HFF-Myc (cell line): ENCODE measurements at places on chromosomes 2 and 18.

DNA sequence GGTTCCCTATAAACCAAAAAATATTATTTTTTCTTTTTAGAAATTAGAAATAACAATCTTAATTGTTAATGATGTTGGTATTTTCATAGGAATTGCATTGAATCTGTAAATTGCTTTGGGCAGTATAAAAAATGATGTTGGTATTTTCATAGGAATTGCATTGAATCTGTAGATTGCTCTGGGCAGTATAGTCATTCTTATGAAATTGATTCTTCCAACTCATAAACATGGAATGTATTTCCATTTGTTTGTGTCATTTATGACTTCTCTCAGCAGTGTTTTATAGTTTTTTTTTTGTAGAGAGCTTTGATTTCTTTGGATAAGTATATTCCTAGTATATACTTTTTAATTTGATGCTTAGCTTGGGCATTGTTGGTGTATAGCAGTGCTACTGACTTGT lies 82.0 kb upstream of the NT5C1B start:
- no peak for DNase-seq

- DNase-seq = no peak
These were observed 63.7 kb upstream of the UXS1 start for GRCh38 chr2:106257830-106258229.

- DNase-seq = no peak
These were observed 17.9 kb downstream of the CDH2 start for GRCh38 chr18:28159055-28159454.

DNA sequence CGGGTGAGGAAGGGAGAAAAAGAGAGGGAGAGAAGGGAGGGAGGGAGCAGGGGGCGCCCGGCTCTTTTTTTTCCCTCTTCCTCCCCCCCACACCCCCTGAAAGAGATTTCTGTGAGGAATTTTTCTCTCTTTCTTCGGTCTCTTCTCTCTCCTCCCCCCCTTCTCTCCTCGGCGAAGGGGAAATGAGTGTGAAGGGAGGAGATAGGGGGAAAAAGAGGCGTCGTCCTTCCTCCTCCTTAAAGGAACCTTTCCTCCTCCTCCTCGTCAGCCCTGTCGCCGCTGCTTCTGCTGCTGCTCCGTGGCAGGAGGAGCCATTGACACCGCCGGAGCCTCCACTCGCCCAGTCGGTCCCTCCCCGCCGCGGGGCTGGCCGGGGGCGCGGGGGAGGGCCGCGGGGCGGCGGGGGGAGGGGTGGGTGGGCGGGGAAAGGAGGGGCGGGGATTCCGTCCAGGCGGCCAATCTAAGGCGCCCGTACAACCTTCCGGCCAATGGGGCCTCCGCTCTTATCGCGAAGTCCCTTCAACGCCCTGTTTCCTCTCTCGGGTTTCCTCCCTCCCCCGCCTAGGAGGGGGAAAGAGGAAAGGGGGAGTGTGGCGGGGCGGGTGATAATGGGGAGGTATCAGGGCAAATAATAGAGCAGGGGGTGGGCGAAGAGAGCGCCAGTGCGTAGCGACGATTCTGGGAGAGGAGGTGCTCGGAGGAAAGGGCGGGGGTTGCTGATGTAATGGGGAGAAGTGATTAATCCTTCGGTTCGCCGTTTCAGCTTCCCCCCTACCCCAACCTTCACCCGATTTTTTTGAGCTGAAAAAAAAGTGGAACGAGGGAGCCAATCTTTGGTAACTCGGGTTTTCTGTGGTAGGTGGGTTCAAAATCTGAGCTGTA lies at the start of gene FBXO11:
Gene FBXO11, minus strand, starts transcription at position 342 of the 882 bp plus-strand sequence. CDS start 778 bp downstream, outside the sequence.
- peak; percentile 95 for DNase-seq

- DNase-seq = no peak
These were observed 38.1 kb upstream of the NTSR2 start for GRCh38 chr2:11708106-11708505.

GRCh38 chr2:127118467-127118866 lies 11.5 kb upstream of the BIN1 start:
- DNase-seq = no peak

DNA sequence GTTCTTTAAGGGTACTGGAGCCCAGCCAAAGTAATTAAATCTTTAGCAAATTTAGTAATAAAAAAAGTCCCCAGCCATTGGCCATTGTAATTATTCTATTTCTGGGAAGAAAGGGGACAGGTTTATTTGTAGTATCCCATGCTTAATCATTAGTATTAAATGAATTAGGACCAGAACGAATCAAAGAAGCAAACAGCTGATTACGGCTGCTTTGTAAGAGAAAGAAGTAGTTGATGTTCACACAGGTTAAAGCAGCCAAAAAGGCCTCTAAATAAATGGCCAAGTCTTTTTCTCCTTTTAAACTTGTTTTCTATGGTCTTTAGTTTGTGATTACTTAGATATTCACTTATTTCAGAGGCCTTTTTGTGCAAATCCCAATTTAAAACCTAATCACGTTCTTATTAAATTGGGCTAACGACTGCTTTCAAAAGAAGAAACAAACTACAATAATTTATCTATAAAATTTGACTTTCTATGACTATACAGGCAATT lies 48.6 kb upstream of the DNAH7 start:
- DNase-seq = no peak

- no peak for DNase-seq
These were observed 891 bp upstream of the FTCDNL1 start for GRCh38 chr2:199851883-199852282.

- DNase-seq = no peak
These were observed 161.4 kb downstream of the PXDN start for GRCh38 chr2:1582891-1583341.

GRCh38 chr2:71337776-71338175 lies 6.2 kb downstream of the ZNF638 start:
- DNase-seq = no peak

DNA sequence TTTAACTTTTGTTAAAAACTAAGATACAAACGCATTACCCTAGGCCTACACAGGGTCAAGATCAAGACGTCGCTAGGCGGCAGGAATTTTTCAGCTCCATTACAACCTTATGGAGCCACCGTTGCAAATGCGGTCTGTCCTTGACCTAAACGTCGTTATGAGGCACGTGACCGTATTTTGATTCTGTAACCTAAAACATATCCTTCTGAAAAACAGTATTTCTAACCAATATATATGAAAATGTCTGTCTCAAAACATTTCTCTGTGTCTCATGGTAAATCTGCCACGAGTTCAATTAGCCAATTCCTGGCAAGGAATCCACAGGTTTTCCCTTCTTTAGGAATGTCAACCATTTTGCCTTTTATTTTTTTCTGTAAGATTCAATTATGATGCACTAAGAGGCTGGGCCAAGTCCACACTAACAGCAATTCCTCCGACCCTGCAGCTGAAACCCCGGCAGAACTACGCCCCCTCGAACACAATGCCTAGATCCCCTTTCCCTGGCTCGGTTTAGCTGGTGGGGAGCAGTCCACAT lies 1.7 kb downstream of the RTN4 start:
- DNase-seq = no peak

DNA sequence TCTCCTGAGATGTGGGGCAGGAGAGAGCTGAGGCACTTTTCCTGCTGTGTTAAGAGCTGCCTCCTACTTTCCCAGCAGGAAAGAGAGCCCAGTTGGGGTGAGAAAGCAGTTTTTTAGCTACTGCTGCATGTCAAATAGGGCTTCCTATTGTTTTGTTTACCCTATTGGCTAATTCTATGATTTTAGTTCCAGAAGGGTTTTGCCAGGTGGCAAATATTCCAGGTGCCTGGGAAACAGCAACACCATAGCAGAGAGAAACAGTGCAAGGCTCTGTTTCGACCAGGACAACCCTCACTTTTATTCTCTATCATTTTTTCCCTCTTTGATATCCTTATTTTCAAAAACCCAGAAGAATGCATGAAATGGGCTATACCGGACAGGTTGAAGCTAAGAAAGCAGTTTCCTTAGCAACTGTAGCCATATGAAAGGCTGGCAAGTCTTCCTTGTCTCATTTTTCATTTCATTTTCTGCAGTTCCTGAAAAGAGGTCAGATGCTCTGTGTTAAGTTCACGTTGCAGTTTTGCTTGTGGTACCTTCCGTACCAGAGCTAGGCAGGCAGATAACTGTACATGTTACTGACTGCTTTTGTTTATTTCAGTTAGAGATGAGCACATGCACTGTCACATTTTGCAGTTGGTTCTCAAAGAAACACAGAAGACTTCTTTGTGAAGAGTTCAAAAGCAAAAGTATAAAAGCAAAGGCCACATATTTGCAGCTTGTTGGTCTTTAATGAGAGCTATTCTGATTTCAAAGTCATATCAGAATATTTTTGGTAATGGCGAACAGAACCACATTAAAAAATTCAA lies 84.8 kb downstream of the AQP4 start:
- no peak for DNase-seq

DNA sequence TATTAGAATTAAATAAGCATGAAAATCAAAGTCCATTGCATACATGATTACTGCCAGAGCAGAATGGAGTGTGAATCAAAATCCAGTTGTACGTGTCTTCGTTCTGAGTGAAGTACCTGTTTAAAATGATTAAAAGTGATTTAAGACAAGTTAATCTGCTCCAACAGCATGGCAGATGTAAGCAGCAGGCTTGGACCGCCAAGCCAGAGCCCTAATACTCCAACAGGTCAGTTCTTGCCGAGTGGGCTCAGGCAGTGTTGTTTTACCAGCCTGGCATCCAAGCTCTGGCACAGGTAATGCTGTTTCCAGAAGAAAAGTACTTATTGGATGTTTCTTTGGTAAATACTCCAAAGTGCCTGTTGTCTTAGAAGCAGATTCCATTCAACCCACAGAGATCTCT lies 171.4 kb upstream of the EPAS1 start:
- DNase-seq = no peak
